ENCODE measurements at places on chromosomes 5 and 9.

GRCh38 chr9:4211806-4212205 lies 88.1 kb downstream of the GLIS3 start:
- DNase-seq = no peak

GRCh38 chr5:17429353-17429752 lies 68.7 kb upstream of the TAF11L2 start:
- DNase-seq = no peak

GRCh38 chr5:149731332-149731616 lies 1.2 kb downstream of the PPARGC1B start:
- DNase-seq = no peak

DNA sequence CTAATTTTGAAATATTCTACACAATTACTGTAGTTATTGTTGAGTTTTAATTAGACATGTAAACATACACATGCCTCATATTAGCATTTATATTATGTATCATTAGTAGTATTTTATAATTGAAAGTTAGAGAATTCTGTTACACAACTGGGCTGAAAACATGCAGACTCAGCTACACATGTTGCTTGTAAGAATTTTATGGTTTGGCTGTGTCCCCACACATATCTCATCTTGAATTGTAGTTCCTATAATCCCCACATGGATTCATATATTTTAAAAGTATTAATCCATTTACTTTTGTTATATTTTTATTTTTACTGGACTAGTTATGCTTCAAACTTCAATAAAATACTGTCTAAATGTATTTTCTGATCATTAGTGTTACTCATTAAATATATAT lies 2075.3 kb upstream of the C9orf72 start:
- DNase-seq = no peak

DNA sequence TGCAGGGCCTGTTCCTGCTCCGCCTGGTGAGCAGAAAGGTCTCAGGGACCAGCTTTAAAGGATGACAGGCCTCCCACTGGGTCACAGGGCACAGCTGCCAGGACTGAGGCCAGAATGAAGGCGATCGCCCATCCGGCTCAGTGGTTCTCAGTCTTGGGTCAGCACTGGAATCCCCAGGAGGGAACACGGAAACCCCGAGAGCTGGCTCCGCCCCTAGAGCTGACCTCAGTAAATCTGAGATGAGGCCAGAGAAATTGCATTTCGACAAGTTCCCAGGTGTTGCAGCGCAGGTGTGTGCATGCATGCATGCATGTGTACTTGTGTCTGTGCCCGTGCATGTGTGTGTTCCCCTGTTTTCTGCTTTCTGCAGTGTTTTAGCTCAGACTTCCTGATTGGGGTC lies 47.2 kb upstream of the KCNMB1 start:
- no peak for DNase-seq

DNA sequence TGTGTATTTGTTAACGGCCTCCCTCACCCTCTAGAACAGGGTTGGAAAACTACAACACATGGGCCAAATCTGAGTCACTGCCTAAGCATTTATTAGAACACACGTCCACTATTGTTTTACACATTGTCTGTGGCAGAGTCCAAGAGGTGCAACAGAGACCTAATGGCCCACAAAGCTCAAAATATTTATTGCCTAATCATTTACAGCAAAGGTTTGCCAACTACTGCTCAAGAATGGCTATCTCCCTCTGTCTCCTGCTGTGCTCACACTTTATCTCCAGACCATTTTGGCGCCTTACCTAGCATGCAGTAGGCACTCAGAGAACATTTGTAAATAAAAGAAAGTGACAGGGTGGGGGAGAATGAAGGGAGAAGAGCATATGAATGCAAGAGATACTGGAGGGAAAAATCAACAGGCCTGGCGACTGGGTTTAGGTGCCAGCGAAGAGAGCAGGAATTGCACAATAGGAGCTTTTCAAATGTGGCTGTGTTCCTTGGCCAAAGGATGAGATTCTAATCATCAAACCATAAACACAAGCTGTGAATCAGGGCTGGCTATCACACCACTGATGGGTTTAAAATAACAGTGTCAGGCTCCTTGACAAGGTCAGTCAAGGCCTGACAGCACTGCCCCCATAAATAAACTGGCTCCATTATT lies 80.3 kb downstream of the EPB41L4A start:
- no peak for DNase-seq

DNA sequence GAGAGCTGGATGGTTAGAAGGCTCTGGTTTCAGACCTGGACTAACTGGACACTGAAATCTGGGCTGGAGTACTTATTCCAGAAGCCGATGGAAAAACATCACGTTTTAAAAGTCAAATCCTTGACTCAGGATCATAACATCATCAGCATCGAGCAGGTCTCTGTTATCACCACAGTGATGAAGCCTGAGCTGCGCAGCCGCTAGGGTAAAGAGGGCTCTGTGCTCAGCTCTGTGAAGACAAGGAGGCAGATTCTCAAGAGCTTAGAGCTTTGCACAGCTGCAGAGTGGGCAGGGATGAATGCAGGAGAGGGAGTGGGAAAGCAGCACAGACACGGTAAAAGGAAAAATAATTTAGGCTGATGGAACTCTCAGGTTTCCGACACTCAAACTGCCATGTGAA lies 208.8 kb upstream of the TAS2R1 start:
- no peak for DNase-seq
